ENCODE measurements at places on chromosomes 16 and 17.

DNA sequence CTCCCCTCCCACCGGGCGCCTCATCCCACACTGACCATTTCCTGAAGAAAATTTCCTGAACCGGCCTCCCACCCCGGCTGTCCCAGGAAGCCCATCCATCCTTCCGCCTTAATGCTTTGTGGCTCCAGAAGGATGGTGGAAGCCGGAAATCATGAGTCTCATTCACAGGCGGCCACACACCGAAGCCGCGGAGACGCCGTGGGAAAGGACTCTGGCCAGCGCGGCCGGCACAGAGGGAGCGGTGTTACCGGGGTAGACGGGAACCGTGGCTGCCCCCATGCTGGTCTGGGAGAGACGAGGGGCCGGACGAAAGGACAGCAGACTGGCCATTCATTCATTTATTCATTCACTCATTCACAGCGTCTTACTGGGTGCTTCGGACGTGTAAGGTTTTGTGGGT, 326.8 kb downstream of the SEC14L1 start:
- no peak for DNase-seq

DNA sequence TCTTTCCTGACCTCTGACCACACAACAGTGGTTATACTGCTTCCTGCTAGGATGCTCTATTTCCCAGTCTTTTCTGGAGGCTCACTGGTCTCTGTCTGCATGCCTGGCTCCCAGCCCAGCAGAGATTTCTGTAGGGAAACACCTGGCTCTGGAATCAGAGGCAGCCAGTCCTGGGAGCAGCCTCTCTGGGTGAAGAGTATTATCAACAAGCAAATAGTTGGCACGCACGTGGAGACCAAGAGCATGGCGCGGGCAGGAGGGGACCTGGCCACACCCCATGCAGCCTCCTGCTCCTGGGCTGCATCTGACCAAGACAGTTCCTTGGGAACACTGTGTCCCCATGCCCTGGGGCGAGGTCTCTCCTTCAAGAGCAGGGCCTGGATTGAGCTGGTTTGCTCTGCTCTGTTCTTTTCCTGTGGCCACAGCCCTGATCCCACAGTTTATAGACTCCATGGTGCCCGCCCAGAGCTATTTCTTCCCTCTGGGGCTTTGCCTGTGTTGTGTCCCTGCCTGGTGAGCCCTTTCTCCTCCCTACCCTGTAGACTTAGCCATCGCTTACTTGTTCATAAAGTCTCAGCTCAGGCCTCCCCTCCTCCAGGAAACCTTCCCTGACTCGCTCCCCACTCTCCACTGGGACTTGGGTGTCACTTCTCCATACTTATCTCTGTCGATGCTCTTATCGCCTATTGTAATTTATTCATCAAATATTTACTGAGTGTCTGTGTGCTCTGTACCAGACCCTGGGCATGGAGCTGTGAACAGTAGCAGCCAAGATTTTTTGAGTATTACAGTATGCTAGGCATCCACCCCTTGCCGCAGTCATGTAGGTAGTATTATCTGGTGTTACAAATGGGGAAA, 60.6 kb downstream of the SCNN1B start:
- DNase-seq: no peak

DNA sequence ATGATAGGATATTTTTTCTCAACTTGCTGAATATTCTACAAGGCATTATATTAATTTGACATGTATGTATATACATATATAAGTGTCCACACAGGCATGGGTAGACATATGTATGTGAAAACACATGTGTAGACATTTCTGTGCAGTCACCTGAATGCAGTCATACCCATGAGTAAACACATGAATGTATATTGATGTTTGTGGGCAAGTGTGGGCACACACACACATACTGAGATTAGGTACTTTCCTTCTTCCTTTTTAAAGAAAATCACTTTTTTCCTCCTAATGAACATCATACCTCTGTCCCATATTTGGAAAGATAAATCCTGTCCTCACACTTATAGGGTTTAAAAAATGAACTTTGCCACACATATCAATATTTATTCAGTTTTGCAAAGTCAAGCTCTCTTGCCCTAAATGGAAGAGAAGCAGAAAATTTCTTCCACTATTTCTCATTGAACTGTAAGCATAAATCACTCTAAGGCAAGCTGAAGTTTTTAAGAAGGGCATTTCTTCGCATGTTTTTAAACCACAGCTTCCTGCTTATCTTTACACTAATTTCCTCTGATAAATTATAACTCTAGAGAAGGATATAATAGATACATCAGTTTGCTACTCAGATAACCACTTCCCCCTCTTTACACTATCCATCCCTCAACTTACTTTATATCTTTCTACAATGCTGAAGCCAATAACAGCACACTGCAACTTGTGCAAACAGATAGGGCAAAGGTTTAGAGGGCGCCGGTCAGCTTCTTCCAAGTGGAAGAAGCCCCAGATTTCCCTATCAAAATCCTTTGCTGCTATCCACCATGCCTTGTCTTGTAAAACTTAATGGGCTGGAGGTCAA, 49.6 kb upstream of the LRRC37A3 start:
- no peak for DNase-seq

GRCh38 chr16:77944631-77945030, 77.7 kb upstream of the CLEC3A start:
- no peak for DNase-seq

- no peak for DNase-seq
Measured at GRCh38 chr16:22141767-22142166, 20.5 kb upstream of the SDR42E2 start.

DNA sequence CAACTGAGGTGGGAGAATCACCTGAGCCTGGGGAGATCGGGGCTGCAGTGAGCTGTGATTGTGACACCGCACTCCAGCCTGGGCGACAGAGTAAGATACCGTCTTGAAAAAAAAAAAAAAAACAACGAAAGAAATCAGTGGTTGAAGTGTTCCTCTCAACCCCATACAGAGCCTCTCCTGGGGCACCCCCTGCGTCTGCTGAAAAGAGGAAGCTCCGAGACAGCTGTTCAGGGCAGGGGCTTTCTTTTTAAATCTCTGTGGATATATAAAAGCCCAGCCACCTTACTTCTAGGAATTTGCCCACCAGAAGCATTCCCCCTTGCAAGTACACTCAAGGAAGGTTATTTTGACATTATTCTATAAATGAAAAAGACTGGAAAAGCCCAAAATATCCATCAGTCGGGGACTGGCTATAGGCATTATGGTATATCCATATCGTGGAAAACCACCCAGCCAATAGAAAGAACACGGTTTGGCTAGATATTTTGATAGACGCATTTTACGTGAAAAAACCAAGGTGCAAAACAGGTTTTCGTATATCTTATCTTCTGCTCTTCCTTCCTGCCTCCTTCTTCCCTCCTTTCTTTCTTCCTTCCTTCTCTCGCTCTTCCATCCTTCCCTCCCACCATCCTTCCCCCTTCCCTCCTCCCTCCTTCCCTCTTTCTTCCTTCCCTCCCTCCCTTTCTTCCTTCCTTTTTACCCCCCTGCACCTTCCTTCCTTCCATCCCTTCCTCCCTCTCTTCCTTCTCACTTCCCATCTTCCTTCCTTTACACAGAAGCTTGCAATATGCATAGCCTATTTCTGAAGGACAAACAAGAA, 9.2 kb upstream of the CCL22 start:
- no peak for DNase-seq

Measured in smooth muscle cell of the brain vasculature (primary cell).